ENCODE measurements at places on chromosomes 4 and X.

DNA sequence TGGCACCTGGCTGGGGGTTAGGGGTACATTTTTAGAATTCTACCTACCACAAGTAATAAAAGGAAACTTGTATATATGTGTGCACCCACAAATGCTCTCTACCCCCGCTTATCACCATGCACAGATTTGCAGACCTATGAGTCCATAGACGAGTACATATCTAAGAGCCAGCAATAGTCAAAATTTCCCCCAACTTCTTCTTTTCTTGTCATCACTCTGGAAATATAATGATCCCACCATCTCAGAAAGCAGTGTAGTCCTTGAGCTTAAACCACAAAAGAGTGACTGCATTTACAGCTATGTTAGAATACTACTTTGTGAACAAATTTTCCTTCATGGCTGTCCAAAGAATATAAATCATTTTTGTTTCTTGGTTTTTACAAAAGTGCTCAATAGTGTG is 66.1 kb downstream of the LHFPL1 start:
- no peak for DNase-seq

- DNase-seq: no peak
Observed at GRCh38 chrX:30593440-30594200, 16.1 kb upstream of the TASL start.

DNA sequence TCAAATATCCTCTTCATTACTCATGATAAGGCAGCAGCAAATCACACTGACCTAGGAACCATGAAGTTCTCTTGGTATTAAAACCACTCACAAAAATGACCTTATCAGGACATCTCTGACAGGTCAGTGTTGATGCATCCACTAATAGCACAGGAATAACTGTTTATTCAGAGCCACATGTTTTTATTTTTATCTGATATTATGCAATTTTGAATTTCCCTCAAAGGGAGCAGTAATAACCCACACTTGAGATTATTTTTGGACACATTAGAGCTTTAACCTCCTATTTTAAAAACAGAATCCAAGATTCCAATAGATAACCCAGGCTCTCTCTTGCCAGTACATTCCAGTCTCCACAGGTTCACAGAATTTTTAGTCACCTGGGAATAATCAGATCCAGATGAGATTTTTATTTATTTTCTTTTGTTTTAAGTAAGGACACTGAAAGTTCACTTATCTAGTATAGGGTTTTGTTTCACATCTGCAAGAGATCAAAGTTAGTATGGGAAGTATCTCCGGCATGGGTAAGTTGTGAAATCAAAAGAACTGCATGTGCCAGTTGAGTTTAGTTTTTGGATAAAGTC is 36.3 kb upstream of the MYOZ2 start:
- DNase-seq: no peak

- no peak for DNase-seq
Observed at GRCh38 chr4:116088771-116089170, 975.4 kb upstream of the NDST4 start.

GRCh38 chr4:53654300-53654758 is 63.0 kb upstream of the LNX1 start:
- no peak for DNase-seq

- DNase-seq: no peak
Observed at GRCh38 chrX:71619986-71620385, 1.7 kb upstream of the CXCR3 start.

DNA sequence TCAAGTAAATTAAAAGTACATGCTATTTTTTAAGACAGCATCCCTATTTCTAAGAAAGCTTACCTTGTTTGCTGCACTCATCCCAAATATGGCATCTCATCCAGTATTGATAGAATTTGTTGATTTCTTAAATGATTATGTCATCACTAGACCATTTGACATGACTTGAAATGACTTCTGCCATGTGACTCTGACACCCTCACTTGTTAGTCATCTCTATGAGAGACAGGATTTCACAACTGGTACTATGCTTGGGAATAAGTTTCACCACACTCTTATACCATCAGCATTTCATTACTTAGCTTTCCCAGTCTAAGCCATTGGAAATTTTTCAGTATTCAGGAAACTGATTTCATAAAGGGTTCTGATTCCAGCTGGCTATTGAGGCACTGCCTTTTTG is 55.3 kb downstream of the TMPRSS11F start:
- no peak for DNase-seq

DNA sequence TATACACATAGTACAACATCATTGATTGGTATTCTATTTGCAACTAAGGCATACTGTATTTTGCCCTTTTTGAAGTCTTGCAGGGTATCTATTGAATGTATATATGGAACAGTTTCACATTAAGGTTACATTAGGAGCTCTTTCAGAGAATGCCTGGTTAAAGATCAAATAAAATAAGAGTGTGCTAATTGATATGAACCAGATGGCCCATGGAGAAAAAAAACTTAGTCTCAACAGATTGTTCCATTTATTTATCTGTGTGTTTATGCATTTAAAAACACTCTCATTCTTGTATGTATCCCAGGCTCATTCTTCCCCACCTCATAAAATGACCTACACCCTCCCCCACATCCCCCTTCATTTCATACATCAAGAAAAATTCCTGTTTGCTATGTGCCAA is 35.2 kb upstream of the GRIA2 start:
- no peak for DNase-seq

- DNase-seq: no peak
Observed at GRCh38 chrX:153981771-153982533, 9.4 kb downstream of the TMEM187 start.

GRCh38 chrX:7269991-7270390 is 122.0 kb upstream of the PUDP start:
- DNase-seq: no peak

DNA sequence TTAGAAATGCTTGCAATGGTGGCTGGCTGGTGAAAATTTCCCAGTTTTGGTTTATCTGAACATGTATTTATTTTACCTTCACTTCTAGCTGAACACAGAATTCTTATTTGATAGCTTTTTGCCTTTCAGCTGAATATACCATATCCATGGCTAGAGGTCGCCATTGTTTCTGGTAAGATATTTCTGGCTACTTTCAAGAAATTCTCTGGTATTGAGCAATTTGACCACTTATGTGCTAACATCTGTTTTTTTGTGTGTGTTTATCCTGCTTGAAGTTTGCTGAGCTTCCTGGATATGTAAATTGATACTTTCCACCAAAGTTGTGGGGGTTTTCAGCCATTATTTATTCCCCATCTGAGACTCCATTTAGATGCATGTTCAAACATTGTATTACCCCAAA is 75.4 kb downstream of the FBXW7 start:
- DNase-seq: no peak

DNA sequence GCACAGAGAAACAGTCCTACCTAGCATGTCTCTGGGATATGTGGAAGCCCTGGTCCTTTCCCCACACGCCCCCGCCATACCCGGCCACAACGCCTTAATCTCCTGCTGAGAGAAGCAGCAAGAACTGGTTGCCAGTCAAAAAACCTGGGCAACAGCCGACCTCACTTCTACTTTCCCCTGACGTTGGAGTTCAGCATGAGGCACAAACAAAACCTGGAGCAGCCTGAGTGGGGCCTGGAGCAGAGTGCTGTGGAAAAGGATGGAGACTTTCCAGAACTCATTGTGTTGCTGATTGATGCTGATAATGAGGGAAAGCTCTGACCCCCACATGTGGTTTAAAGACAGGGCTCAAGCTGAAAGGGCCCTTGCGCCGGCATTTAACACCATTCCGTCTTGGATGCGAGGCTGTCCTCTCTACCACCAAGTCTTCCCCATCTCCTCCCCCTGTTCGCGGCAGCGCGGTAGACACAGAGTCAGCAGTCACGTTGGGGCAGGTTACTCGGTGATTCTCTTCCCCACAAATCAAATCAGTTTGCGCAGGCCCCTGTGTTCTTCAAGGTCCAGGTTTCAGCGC is 666 bp downstream of the CCDC158 start:
- no peak for DNase-seq

DNA sequence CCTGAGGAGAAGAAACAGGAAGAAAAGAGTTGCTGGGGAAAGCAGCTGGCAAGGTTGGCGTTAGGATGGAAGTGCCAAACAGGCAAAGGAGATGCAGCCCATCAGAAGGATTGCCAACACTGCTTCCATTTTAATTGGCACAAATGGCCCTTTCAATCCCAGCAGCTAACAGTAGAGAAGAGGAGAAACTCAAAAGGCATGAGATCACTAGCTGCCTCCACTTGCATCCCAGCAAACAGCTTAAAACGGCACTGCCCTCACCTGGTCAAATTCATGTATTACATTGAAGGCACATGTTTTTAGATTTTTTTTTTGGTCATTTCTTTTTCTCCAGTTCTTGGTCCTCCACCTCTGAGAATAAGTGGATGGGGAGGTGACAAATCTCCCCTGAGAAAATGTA is 14.9 kb upstream of the LOC101059915 start:
- no peak for DNase-seq

GRCh38 chr4:77110730-77111129 is 34.9 kb upstream of the CCNI start:
- no peak for DNase-seq

DNA sequence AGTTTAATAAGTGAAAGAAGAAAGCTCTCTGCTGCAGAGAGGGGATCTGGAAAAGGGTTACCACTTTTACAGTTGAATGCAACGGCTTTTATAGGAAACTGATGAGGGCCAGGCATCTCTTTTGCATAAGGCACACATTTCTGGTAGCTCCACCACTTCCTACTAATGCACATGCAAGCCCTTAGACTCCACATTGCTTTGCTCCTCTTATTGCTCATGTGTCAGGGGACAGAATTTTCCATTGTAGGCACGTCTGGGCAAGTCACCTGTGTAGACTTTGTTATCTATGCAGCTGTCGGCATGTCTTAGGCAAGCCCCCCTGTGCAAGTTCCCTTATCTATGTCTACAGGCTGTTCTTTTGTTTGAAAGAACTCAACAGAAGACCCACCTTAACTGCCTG is 294.6 kb upstream of the STS start:
- DNase-seq: no peak

GRCh38 chr4:53576676-53577372 is 14.5 kb downstream of the LNX1 start:
- DNase-seq: no peak

DNA sequence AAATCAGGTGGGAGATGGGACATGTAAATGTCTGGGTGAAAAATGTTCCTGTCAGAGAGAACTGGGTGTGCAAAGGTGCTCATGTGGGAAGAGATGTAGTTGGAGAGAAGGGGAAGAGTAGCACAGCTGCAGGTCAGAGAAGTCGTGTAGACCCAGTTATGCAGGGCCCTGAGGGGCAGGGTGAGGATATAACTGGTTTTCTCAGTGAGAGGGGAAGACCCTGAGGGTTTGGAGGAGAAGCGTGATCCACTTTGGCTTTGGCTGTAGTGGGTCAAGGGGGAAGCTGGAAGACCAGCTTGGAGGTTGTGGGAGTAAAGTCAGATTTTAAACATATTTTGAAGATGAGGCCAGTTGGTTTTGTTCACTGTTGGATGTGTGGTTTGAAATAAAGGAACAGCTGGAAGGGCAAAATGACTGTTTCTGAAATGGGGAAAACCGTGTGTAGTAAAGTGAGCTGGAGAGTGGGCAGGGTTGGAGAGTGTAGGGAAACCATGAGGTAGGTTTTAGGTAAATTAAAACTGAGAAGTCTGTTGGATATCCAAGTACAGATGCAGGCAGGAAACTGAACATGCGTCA is 44.2 kb downstream of the NAP1L5 start:
- no peak for DNase-seq

- no peak for DNase-seq
Observed at GRCh38 chr4:7194251-7195140, 2.2 kb downstream of the SORCS2 start.

GRCh38 chrX:115400960-115401359 is 111.4 kb downstream of the LUZP4 start:
- DNase-seq: no peak

DNA sequence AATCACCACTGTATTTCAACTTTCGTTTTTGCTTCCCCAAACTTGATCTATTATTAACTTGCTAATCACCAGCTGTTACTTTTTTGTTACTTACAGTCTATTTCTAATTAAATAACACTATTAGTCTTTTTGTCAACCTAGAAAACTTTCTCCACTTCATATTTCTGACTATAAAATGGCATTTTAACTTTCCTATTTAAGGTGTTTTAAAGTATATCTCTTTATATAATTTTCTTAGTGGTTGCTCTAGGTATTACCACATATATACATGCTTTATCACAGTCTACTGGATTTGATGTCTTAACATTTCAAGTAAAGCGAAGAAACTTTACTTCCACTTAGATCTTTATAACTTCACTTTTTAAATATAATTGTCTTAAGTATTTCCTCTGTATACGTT is 421.2 kb downstream of the DCAF12L2 start:
- DNase-seq: no peak

DNA sequence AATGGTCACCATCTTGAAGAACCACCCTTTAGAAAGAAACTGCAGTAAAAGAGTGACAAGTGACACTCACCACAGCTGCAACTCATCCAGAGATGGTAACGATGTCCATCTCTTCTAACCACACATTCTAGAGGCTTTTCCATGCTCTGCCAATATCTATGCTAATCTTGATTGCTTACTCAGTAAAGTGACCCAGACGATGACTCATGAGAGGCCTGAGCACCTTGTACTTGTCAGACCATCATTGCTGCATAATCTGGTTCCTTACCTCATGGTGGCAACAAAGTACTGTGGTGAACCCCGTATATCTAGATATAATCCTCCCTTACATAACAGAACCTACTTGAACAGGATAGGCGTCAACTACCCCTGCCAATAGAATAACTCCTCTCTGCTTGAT is 75.6 kb downstream of the CCNG2 start:
- DNase-seq: no peak

- DNase-seq: no peak
Observed at GRCh38 chr4:53023677-53024299, 161.7 kb downstream of the RASL11B start.

DNA sequence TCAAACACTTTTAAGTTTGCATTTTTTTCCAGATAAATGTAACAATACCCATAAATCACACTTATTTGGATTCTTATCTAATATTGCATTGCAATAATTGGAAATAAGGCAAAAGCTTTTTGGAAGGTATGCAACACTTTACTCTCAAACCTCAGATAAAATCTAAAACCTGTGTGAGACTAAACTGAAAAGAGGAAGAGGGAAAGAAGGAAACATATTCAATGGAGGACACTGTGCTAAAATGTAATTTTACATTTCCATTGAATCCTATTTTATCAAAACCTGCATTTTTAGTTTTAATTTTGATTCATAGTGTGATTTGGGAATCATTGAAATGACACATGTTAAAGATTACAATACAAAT is 99.4 kb downstream of the HPGD start:
- no peak for DNase-seq

DNA sequence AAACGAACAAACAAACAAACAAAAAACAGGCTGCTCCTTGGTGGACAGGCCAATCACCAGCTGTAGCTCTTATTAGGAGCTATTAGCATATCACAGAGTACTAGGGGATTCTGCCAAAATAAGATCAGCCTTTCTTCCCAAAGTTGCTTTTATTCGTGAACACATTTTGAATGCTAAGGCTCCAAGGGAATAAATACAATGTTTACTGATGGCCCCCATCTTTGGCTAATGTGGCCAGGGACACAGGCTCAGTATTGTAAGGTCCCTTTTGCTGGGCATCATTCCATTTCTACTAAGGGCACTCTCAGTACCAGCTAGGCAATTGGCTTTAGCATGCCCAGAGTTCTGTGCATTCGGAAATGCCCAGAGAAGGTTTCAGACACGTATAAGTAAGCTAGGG is 84.3 kb downstream of the GPC4 start:
- no peak for DNase-seq

Data from stimulated activated CD8-positive, alpha-beta memory T cell treated with anti-CD3 and anti-CD28 coated beads, Interleukin-7, amount 100 ng/mL, for 1 hour (primary cell).